ENCODE measurements at places on chromosomes 4 and X.

- no peak for DNase-seq
Measured at GRCh38 chr4:7073526-7074390, 5.9 kb upstream of the GRPEL1 start.

GRCh38 chr4:27515140-27515539, 654.5 kb downstream of the STIM2 start:
- no peak for DNase-seq

DNA sequence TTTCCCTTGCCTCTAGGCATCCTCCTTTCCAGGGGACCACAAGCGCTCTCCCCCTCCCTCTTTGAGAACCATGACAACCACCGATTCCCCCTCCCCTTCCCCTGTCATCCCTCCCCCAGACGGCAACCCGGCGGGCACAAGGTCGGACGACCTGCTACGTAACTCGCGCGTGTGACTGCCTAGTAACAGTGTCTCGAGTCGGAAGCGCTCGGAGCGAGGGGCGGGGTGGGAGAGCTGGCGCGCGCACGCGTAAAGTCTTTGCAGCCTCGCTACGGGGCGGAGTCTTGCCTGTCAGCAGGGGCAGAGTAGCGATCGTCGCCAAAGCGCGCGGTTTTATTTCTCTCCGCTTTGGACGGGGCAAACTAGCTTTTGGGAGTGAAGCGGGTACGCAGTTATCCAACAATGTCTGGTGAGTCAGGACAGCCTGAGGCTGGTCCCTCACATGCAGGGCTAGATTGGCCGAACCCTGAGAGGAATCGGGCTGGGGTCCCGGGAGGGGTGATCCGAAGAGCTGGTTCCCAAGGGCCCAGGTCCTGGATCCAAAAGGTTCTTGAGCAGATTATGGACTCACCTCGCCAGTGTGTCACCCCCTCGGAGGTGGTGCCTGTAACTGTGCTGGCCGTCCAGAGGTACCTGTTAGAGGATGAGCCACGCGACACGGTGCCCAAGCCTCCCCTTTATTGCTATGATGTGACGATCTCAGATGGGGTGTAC, at the start of gene RADX:
TSS of gene RADX (plus strand) at position 300 of the 714 bp plus-strand sequence. CDS start at position 403, 103 bp downstream.
- DNase-seq = no peak

DNA sequence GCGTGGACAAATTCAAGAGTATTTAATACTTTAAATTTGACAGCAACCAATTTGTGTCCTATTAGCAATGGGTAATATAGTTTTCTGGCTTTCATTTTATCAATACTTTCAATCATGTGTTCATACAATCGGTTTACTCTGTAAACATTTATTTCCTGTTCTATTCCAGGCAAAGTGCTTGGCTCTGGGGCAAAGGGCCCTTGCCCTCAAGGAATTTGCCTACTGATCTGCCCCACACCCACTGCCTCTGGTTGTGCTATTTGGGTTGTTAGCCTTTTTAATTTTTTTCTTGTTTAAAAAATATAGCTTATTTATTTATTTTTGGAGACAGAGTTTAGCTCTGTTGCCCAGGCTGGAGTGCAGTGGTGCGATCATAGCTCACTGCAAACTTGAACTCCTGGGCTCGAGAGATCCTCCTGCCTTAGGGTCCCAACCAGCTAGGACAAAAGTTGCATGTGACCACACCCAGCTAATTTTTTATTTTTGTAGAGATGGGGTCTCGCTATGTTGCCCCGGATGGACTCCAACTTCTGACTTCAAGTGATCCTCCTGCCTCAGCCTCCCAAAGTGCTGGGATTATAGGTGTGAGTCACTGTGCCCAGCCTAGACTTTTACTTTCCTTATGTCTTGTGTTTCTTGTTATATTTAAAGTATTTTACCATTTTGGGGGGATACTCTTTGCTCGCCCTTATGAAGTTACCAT, 30.7 kb upstream of the CBR4 start:
- DNase-seq = no peak

DNA sequence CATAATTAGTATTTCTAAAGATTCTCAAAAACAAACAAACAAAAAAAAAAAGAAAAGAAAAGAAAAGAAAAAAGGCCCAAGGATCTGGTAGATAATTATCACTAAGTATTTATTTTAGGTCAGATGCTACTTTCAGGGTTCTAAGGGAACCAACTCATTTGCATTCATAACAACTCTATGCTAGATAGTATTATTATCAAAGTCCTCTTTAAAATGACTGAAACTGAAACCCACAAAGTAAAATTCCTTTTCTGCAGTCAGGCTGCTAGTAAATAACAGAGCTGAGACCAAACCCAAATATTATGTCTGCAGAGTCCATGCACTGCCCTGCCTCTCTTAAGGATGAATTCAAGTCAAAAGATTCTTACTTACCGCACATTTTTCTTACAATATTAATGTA, 38.3 kb upstream of the MAPK10 start:
- DNase-seq = no peak

- DNase-seq = no peak
Measured at GRCh38 chr4:123699880-123700771, 303.5 kb downstream of the SPRY1 start.
